NAMALWA (cell line): ENCODE measurements at places on chromosomes 7 and 10.

GRCh38 chr10:47364366-47364765 is 16.2 kb downstream of the RBP3 start:
- DNase-seq, result no peak

GRCh38 chr7:89887489-89887888 is 266.8 kb upstream of the STEAP1 start:
- DNase-seq, result no peak

- DNase-seq, result no peak
Measured at GRCh38 chr7:46791188-46791587, 790.7 kb downstream of the TNS3 start.

- no peak for DNase-seq
Measured at GRCh38 chr7:77797734-77798393, 370 bp downstream of the TMEM60 start.

GRCh38 chr10:33095867-33096815 is 138.1 kb upstream of the ITGB1 start:
- DNase-seq, result peak; percentile 60
